ENCODE measurements at places on chromosomes 6 and 20. TPM values are rescaled to one million over a fixed set of nuclear protein-coding genes. Genes with fewer than 3 reads are reported as not detected.

- DNase-seq, result no peak
Observed at GRCh38 chr6:158009935-158010585, 28.4 kb downstream of the SYNJ2 start.

DNA sequence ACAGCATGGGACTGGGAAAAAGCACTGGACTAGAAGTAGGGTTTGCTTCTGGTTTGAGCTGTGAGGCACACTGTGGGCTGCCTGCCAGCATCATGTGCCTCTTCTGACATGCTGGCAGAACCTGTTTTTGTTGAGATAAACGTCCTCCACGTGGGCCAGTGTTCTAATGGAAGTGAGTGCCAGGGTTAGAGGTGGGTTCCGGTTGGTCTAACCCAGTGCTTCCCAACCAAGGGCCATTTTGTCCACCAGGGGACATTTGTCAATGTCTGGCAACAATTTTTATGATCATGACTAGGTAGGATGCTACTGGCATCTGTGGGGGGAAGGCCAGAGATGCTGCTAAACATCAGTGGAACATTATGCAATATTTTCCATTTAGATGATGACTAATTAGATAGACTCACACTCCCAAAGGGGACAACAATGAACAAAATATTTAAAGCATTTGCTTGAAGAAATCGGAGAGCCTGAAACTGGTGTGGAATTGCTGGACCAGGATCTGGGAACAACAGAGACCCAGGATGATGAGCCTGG, 7.8 kb upstream of the APMAP start:
- DNase-seq, result peak; percentile 38

DNA sequence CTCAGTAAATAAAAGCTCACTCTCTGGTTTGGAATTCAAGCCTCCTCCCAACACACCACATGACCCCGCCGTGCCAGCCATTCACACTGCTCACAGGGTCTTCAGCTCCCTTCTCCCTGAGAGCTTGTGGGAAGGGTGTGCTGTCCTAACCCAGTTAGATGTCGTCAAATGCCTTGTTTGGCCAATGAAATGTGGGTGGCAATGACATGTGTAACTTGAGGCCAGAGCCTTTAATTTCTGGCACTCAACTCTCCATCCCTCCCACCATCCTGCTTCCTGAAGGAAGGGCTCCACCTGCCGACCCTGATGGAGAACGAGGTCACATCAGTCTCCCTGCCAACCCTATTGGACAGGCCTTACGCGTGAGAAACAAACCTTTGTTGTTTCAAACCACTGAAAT, 224.5 kb upstream of the AGPAT4 start:
- DNase-seq, result no peak

- DNase-seq, result no peak
Observed at GRCh38 chr20:35000311-35000921, 44.7 kb downstream of the MYH7B start.

DNA sequence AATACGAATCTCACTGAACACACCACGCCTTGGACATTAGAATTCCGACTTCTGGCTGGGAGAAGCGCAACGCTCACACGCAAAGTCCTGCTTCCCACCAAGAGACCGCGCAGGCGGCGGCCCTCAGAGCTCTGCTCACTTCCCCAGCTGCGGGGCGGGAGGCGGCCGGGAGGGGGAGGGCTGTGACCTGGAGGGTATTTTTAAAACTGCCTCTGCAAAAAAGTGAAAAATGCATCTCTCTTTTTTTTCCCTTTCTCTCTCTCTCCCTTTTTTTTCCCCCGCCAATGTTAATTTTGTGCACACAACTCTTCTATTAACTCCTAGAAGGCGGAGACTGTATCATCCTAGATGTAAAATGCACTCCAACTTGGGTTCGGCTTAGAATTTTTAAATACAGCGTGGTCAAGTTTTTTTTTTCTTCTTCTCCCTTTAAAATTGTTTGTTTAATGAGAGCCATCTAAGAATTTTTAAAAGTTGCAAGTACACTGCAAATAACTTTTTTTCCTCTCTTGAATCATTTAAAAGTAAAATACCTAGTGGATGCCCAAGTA, 66.4 kb downstream of the STX11 start:
- DNase-seq, result no peak

GRCh38 chr6:32151181-32151862, 417 bp downstream of the PRRT1 start:
- no peak for DNase-seq

DNA sequence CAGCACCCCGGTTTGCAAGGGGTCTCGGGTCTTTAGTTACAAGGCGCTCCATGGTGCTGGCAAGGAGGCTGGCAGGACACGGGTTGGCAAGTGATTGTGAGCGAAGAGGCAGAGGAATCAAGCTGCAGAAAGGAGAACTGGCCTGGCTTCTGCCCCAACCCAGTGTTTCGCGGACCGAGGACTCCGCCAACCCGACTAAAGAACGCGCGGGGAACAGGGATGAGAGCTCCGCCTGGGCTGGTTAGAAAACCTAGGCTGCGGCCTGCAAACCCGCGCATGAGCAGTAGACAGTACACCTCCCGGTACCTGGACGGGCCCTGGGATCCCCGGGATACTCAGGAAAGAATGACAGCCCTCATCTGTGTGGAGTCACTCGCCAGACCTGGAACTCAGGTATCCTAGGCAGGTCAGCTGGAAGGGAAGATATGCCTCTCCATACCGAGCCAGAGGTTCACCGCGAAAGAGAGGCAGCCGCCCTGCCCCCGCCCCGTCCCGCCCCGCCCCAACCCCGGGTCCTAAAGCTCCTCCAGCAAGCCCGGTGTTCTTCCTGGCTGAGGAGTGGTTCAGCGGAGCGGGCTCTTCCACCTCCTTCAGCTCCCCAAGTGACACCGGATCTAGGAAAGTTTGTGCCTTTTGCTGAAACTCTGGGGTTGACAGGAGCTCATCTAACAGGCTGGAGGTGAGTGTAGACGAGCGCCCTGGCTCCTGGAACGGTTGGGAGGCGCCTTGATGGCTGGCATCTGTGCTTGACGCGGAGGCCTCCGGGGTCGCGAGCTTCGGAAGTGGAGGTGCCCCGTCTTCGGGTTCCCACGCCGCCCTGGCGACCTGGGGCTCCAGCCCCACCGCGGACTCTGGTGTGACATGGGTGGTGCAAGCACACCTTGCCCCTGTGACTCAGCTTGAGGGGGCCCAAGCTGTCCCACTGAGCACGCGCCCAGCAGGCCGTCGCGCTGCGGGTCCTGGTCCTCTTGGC, 1847.3 kb upstream of the DEFB115 start:
- no peak for DNase-seq

DNA sequence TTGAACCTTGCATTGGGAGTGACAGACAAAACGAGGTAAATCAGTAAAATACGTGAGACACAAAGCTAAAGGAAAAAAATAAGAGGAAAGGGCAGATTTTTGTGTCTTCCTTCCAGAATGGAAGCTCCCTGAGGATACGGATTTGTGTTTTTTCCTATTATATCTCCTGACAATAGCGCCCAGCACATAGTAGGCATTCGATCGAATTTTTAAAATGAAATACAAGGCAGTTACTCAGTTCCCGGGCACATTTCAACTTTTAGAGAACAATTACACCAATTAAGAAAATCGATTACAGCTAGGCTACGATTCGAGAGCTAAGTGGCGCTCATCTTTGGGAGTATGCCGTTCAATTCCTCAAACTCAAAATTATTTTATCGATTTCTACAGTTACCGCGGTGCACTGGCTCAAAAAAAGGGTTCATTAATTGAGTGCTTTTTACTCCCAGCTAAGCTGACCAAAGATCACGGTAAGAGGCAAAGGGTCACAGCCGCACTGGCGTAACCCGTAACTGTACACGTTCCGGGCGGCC, 443 bp downstream of the RMND1 start:
- DNase-seq, result no peak

GRCh38 chr6:18004256-18004985, 17.0 kb upstream of the KIF13A start:
- no peak for DNase-seq

DNA sequence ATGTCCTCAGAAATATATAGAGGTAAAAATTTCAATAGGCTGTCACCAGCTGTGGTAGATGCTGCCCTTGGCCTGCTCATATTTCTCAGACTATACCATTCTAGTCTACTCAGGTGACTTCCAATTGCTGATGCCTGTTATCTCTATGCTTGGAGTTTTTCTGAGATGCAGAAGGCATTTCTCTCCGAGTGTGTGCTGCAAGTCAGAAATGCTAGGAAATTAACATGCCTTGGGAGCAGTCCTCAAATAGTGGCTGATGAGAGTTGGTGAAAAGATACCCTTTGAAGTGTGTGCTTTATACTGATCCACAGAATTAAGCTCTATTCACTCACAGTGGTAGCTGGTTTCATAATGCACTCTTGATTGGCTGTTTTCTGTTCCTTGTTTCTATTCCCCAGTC, 43.2 kb upstream of the PKIB start:
- no peak for DNase-seq

- no peak for DNase-seq
Observed at GRCh38 chr6:22727710-22728109, 158.3 kb downstream of the HDGFL1 start.

- no peak for DNase-seq
Observed at GRCh38 chr6:133889557-133890403, 867 bp downstream of the TCF21 start.

DNA sequence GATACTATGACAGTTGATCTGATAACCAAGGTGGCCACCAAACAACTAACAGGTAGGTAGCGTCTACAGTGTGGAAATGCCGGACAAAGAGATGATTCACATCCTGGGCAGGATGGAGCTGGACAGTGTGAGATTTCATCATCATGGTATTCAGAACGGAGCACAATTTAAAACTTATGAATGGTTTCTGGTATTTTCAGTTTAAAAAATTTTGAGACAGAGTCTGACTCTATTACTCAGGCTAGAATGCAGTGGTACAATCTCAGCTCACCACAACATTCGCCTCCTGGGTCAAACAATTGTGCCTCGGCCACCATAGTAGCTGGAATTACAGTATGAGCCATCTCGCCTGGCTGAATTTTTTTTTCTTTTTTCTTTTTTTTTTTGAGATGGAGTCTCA, 43.8 kb downstream of the CEP57L1 start:
- DNase-seq, result no peak

DNA sequence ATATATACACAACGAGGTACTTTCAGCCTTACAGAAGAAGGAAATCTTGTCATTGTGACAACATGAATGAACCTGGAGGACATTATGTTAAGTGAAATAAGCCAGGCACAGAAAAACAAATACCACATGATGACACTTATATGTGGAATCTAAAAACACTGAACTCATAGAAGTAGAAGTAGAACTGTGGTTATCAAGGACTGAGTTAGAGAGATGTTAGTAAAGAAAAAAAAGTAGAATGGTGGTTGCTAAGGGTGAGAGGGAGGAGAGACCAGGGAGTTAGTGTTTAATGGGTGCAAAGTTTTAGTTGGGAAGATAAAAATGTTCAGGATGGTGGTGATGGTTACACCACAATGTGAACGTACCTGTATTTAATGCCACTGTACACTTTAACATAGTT, 4.8 kb upstream of the STX11 start:
- no peak for DNase-seq

The HLA-DQA2 gene
- 0.67 TPM for total RNA-seq

The CAP2 gene
- total RNA-seq, result 10.4 TPM

- DNase-seq, result peak; percentile 81
Observed at GRCh38 chr6:7910654-7911344, at the start of gene TXNDC5. Gene TXNDC5 (minus strand): TSS chr6:7910788. CDS start chr6:7910776, 12 bp downstream.

DNA sequence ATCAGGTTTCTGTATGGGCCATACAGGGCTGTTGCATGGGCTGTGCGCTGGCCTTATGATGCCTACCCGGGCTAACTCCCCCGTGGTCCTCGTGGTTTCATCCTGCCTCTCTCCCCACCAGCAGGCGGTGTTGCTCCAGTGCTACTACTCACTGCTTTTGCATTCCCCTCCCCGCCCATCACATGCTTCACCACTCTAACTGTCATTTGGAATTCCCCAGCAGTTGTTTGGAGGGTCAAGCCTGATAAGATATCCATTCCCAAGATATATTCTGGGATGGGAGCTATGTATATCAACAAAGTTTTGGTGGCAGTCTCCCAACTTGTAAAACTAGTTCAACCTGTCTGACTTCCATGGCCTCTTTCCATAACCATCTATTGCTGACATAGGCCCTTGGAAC, 233.2 kb upstream of the SOX4 start:
- peak; percentile 68 for DNase-seq

GRCh38 chr20:43681991-43682410, 15.1 kb downstream of the MYBL2 start:
- DNase-seq, result no peak

The TMEM74B gene
- total RNA-seq, result 2.0 TPM

The MDFI gene
- 1.1 TPM for total RNA-seq

GRCh38 chr20:51978070-51978501, 175.8 kb upstream of the SALL4 start:
- DNase-seq, result no peak

The EMILIN3 gene
- 0.40 TPM for total RNA-seq

DNA sequence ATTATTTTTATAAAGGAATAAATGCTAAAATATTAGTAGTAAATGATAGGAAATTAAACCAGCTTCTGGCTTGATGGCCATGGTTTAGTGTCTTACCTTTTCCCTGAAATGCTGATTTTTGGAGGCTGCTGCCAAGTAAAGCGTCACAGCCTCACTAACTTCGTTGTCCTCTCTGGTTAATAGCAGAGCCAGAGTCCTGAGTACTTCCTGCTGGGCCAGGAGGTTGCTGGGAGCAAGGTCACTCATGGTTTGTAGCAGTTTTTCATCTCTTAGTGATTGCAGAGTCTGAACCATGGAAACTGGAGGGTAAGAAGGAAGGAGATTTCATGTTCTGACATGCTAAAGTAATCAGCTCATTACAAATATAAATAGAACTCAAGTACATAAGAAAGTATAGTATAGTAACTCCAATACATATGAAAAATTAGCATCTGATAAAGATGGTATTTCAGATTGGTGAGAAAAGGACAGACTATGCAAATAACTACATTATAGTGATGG, 26.5 kb upstream of the ARMH2 start:
- no peak for DNase-seq

DNA sequence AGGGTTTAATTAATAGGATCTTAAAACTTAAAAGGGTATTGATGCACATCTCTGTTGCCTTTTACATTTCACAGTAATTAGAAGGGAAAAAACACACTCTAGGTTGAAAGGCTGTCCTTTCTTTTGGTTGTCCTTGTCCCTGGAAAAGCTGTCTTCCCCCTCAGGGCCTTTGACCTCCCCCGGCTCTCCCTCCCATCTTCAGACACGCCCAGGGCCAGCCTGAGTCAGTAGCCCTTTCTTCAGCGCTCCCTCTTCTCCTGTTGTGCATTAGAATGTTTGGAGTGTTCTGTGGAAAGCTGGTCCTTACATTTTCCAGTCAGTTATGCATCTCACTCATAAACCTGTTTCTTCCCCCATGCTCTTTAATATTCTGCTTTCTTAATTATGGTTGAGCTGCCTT, 157.0 kb downstream of the MTHFD1L start:
- no peak for DNase-seq

The TRIM15 gene
- 47.3 TPM for total RNA-seq

- DNase-seq, result no peak
Observed at GRCh38 chr6:52647199-52647598, 23.7 kb upstream of the TMEM14A start.

GRCh38 chr6:37779902-37780628, 39.5 kb upstream of the ZFAND3 start:
- no peak for DNase-seq

The DLK2 gene
- 0.22 TPM for total RNA-seq

The PRPH2 gene
- total RNA-seq, result 0.35 TPM
